Right kidney (tissue), 9 donors: ENCODE measurements at places on chromosomes 6 and 20.
A peak's percentile ranks its signal among the peaks of the same experiment; 100 is the strongest.

DNA sequence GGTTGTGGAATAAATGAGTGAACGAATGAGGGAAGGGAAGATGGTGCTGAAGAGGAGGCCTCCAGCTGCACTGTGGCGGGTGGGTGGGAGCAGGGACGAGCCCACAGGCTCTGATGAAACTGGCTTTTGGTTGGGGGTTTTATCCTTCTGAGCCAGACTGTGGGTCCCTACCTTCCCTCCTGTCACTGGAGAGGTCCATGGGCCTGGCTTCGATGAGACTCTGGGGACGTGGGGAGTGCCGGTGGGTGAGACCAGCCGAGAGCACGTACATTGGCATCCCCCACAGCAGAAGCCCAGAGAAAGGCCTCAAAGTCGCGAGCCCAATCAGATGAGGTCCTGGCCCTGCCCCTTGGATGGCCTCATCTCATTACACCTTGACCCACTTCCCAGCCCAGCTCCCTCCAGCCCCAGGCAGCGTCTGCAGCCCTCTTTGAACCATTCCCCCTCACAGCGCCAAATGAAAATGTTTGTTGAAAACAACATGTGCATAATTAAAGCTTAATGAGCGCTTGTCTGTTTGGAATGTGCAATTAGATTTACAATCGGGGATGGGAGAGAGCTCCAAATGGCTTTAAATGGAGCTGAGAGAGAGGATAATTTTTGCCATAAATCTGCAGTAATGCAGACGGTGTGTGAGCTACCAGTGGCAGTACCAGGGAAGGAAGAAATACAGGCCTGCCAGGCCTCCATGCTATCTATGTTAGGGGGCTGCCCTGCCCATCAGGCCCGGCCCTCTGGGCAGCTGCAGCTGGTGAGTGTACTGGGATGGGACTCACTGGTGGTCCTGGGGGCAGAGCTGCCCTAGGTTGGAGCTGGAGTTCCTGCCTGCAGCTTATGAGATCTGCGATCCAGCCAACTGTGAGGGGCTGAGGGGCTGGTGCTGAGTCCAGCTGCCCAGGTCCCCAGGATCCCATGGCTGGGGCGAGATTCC is 47.2 kb downstream of the TOX2 start:
- DNase-seq = no peak

GRCh38 chr20:60559462-60559861 is 601.2 kb downstream of the CDH26 start:
- DNase-seq = peak; percentile 9

DNA sequence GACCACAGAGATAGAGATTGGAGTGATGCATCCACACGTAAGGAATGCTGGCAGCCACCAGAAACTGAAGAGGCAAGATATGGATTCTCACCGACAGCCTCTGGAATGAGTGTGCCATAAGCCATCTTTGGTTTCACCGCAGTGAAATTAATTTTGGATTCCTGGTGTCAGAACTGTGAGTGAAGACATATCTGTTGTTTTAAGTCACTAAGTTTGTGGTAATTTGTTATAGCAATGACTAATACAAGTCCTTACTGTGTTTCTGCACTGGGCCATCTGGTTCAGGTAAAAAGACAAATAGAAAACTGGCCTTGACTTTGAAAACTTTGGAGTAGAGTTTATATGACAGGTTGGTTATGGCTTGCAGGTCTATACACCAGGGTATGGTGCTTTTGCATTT is 261.9 kb downstream of the PHF3 start:
- no peak for DNase-seq

- peak; percentile 22 for DNase-seq
These were observed 31.2 kb downstream of the MUC22 start for GRCh38 chr6:31041372-31041974.

DNA sequence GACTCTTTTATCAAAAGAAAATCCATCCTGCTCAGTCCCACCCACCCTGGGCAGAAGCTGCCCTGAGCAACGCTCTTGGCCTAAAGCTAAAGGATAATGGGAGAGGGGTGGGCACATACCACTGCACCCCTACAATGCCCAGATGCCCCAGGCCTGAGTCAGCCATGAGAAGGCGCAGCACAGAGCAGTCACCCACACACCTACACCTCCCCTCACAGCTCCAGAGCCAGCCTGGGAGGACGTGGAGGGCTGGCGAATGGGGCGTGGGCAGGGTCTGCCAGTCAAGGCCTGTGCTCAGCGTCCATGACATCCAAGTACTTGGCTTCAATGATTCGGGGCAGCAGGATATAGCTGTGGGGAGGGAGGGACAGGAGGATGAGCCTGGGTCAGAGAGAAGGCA is 11.5 kb downstream of the SLC4A11 start:
- DNase-seq = no peak

GRCh38 chr6:148413321-148414091 is 70.9 kb downstream of the SASH1 start:
- DNase-seq = no peak

DNA sequence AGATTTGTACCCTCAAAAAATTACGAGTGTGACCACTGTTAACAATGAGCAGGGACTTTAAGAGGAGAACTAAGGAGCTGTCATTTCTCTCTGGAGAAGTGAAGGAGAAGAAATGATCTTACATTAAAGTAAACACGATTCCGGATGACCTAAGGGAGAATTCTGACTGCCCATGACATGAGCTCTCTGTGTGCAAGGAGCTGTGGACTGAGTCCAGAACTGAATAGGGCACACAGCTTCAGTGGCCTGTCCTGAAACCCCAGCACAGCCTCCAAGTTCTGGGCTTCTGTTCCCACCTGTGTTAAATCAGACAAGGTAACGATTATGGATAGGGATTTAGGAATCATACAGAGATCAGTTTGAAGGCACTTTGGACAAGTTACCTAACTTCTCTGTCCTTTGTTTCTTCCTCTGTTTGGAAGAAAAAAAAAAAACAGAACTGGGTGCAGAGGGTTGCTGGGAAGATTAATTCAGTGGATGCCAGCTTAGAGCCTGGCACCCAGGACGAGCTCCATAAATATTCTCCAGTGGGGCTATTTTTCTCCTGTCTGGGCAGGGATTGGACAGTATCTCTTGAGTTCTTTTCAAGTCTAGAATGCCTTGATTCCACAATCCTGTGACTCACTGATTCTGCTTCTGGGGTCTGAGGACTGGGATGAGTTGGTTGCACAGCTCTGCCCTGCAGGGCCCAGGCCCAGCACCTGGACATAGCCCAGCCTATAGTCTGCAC is 65.7 kb downstream of the MRPL14 start:
- DNase-seq = no peak

- DNase-seq = no peak
These were observed 20.1 kb downstream of the ECT2L start for GRCh38 chr6:138815797-138816528.

DNA sequence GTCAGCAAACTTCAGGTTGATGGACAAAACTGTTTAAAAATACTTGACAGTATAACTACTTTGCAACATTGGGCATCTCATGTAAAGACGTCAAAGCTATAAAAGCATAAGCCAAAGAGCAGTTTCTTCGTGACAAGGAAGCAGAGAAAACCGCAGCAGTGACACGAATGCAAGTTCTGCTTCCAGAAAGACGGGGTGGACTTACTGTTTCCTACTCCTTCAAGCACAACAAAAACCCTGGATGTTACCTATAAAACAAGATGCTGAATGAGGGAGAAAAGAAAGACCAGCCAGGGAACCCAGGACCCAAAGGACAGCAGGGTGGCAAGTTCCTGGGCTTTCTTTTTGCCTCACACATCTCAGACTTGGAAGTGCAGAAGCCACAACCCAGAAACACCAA is 98.0 kb downstream of the DLL1 start:
- DNase-seq = no peak

GRCh38 chr6:2608503-2608902 is 142.2 kb downstream of the MYLK4 start:
- no peak for DNase-seq

- no peak for DNase-seq
These were observed 45.5 kb downstream of the TTI1 start for GRCh38 chr20:37987602-37988290.

DNA sequence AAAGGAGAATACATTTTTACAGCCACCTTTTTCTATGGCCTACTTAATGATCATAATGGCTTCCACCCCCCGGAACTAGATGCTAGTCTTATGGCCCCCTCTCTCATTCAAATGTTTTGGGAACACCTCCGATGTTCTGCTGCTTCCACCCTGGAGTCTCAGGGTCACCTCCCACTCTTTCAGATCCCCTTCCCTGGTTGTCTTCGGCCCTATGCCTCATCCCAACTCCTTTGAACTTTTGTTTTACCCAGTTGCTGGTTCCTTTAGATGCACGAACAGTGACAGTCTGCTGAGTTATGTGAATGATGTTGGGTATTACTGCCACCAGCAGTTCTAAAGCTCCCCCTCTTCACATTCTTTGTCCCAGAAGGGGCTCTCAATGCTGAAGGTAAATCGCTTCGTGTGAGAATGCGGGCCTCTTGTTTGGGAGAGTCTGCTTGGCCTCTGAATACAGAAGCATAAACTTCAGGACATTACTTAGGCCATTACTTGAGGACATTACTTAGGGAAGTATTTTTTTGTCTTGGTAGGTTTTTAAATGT is 309.1 kb downstream of the SOX4 start:
- no peak for DNase-seq

DNA sequence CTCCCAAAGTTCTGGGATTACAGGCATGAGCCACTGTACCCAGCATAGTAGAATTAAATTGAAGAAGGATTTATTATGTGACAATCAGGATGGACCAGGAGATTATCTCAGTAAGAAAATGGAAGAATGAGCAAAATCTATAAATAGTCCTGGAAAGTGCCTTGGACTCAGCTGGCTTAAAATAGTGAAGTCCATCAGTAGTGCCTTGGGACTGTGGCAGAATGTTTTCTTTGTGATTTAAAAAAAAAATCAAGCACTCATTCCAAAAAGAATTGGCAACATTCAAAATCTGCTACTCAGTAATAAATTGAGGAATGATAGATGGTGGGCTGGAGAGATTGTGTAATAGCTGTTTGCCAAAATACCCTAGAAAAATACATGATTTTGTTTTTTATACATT is 37.0 kb upstream of the MAS1 start:
- DNase-seq = no peak

DNA sequence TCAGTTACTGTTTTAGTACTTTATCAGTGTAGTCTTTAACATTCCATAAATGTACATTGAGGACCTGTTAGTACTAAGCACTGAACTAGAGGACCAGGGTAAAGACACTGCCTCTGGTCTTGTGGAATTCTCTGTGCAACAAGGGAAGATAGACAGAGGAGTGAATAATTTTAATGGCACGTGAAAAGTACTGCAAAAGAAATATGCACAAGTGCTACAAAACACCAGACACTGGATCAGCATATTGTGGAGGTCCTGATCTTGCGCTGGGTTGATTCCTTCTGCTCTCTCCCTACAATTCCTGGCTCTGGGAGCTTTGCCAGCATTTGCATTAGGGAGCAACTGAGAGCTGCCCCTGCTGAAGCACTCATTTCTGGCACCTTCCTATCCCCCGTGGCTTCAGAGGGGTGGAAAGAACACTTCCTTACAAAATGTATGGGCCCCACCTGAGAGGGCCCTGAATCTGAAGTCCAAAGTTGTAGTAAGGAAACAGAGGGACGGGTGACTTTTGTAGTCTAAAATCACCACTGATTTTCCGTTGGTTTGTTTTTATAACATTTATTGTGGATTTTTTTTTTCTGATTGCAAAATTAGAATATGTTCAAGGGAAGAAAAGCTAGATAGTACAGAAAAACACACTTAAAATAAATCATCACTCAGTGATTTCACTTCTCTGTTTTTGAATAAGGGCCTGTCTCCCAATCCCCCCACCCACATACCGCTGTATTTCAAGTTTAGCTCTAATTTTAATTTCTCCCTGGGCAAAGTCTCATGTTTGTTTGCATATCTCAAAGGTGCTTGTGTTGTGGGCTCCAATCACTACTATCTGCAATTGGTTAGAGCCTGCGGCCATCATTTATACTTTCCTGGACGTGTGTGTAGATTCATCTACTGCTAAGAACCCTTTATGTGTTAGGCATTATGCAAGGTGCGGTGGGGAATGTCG is 4.9 kb downstream of the PKIG start:
- no peak for DNase-seq

- no peak for DNase-seq
These were observed 160.7 kb upstream of the PDE10A start for GRCh38 chr6:165823609-165824326.

- DNase-seq = peak; percentile 61
These were observed at the start of gene SLC23A2 for GRCh38 chr20:5001174-5002076. SLC23A2 (minus strand) TSS chr20:5001510; CDS start chr20:4932562, 68,948 bp downstream.

GRCh38 chr6:111823831-111824607 is 49.2 kb downstream of the FYN start:
- DNase-seq = no peak

DNA sequence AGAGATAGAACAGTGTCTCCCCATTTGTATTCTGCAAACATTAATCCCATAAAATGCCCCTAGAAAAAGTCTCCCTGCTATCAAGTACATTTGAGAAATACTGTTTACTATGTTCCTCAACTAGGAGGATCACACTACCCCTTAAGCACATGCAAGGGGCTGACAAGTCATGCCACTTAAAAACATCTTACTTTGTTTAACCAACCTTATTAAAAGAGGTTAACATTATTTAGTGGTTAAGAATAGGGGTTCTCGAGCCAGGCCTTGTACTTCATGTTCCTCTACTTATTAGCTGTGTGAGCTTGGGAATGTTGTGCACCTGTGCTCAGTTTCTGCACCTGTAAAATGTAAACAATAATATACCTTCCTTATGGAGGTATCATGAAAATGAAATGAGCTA is 113.7 kb downstream of the UBE3D start:
- no peak for DNase-seq

- no peak for DNase-seq
These were observed 27.8 kb downstream of the LRRN4 start for GRCh38 chr20:6026051-6026450.

DNA sequence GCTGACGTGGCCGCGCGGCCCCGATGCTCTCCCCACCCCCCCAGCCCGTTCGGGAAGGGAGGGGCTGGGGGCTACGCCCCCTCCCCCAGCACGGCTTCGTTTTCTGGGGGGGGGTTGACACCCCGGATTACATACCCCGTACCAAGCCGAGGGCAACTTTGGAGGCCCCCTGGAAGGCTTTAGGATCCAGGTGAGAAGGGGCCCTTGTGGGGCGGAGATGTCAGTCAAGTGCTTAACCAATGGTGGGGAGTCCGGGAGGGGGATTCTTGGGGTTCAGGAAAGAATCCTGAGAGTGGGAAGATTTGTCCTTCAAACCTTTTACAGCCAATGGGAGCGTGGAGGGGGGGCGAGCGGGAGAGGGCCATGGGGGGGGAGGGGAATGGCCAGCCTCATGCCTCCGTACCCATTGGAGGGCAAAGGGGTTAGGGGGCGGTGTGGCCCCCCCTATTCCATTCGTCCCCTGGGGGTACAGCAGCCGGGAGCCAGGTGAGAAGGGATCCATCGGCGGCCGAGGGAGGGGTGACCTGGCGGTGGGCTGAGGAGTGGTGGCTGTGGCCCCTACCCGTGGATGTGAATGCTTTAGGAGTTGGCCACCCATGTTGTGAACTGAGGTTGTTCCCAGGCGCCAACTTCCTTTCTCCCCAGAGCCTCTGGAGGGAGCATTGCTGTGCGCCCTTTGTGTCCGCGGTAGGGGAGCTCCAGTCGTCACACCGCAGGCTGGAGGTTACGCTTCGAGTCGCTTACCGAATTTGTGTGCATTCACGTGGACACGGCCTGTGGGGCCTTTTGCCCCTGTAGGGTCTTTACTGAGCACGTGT is 682 bp downstream of the BRD2 start:
- peak; percentile 87 for DNase-seq

GRCh38 chr20:49424536-49424935 is 57.9 kb downstream of the KCNB1 start:
- no peak for DNase-seq
